NCI-H1417 (cell line): ENCODE measurements at places on chromosomes 12 and 14.

DNA sequence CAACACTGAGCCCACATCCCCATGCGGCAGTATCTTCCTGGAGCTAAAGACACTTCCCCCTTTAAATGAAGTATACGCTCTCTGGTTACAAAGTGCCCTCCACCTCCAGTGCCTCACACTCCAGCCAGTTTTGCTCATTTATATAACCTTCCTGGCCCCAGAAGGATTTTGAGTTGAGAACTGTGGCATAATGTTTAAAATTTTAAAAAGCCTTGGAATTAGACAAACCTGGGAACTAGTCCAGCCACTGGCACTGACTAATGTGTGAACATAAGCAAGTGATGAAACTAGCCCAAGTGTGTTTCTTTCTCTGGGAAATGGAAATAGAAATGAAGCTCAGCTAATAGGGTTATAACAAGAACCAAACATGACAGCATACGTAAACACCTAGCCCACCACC is 723.7 kb upstream of the USP15 start:
- no peak for DNase-seq

DNA sequence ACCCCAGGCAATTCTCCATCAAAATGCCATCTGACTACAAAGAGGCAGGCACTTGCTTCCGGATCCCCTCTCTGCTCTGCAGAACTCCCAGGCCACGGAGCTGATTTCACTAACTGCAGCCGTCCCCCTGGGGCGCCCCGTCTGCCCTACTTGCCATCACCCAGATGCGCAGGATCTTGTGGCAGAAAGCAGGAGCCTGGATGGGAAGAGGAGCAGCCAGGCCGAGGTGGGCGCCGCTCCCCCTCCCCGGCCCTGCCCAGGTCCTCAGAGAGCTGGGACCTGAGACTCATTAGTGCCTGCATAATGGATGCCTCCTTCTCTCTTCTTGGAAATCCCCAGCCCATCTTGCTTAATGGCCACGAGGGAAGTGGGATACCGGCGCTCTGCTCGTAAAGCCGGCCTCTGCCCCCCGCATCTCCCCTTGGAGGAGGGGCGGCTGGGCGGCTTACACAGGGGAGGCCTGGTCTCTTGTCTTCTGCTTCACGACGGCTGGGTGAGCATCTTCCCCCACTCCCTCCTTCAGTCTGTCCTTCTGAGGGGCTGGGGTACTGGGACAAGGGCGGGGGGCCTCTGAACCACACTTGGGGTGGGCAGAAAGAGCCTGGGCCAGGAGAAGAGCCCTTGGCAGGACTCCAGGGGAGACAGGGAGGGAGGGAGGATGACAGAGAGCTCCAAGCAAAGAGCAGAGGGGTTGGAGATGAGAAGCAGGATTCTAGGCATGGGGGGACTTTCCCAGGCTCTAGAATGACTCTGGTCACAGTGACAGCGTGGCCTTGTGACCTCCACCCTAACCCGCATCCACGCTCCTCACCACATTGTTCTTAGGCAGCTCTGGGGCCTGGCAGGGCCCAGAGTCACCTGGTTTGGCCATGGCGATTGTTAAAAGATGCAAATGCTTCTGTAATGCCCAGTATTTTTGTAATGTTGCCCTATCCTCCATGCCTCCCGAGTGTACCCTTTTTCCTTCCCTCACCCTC is 19.4 kb upstream of the EML1 start:
- no peak for DNase-seq

DNA sequence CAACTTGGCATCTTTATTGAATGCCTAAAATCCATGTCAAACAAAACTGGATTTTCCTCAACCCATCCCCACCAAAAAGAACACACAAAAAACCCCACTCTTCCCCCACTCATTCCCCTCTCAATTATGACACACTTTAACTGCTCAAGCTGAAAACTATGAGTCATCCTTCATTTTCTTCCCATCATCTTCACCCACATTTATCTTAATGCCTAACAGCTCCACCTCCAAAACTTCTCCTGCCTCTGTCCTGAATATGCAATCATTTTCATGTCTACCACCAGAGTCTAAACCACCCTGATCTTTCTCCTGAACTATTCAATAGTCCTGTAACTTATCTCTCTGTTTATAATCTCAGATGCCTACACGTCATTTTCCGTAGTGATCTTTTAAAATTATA is 239.7 kb downstream of the BCAT1 start:
- no peak for DNase-seq

- no peak for DNase-seq
Observed at GRCh38 chr14:23360496-23360895, 4.5 kb downstream of the EFS start.

DNA sequence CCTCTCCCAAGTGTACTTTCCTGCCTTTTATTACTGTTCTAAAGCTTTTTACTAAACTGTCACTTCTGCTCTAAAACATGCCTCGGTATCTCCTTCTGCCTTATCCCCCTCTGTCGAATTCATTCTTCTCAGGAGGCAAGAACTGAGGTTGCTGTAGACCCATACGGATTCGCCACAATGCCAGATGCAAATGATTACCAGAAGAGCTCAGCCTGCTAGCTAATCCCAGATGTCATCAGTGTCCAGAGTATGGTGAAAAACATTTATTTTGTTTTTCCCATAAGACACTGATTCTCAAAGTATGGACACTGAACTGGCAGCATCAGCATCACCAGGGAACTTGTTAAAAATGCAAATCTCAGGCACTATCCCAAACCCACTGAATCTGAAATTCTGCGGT is 359.3 kb downstream of the TMTC2 start:
- DNase-seq, result no peak

DNA sequence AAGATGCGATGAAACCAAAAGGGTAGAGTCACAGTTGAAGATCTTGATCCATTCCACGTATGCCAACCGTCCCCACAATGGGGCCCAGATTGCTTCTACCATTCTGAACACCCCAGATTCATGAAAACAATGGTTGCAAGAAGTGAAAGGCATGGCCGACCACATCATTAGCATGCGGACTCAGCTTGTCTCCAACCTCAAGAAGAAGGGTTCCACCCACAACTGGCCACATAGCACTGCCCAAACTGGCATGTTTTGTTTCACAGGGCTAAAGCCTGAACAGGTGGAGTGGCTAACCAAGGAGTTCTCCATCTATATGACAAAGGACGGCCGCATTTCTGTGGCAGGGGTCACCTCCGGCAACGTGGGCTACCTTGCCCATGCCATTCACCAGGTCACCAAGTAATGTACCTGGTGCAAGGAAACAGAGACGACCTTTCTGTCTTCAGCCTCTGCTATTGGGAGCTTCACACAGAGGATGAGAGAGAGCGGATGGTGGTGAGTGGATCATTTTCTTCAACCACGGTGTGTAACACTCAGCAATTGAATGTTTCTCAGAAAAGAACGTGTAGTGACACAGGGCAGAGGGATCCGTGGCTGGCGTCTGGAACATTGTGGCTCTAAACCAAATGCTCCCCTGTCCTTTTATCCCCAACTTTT is 26.8 kb upstream of the CLEC2D start:
- DNase-seq, result no peak

GRCh38 chr12:28539691-28540323 is 349.6 kb downstream of the CCDC91 start:
- DNase-seq, result no peak

- DNase-seq, result no peak
Observed at GRCh38 chr14:61280092-61280525, 1.0 kb downstream of the TMEM30B start.

DNA sequence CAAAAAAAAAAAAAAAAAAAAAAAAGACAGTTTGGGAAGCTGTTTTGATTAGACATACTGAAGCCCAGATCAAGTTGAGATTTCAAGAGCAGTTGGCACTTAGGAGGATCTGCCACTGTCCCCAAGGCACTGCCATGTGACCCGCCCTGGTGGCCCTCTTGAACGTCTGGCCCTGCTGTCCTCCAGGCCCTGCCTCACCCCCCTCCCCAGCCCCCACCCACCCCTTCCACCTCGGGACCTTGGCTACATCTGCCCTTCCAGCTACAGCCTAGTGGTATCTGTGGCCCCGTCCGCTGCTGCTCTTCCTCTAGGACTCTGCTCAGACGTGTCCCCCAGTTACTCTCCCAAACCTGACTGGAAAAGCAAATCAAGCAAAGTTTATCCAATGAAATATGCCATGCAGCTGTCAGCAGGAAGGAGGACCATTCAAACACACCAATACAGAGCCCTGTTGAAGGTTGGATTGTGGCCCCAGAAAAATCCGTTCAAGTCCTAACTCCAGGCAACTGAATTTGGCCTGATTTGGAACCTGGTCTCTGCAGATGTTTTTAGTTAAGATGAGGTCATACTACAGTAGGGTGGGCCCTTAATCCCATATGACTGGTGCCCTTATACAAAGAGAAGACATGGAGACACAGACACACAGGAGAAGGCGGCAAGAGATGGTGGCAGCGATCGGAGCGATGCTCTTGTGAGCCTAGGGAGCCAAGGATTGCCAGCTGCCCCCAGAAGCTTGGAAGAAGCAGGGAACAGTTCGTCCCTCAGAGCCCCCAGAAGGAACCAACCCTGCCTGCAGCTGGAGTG is 17.7 kb downstream of the SLC25A29 start:
- no peak for DNase-seq

DNA sequence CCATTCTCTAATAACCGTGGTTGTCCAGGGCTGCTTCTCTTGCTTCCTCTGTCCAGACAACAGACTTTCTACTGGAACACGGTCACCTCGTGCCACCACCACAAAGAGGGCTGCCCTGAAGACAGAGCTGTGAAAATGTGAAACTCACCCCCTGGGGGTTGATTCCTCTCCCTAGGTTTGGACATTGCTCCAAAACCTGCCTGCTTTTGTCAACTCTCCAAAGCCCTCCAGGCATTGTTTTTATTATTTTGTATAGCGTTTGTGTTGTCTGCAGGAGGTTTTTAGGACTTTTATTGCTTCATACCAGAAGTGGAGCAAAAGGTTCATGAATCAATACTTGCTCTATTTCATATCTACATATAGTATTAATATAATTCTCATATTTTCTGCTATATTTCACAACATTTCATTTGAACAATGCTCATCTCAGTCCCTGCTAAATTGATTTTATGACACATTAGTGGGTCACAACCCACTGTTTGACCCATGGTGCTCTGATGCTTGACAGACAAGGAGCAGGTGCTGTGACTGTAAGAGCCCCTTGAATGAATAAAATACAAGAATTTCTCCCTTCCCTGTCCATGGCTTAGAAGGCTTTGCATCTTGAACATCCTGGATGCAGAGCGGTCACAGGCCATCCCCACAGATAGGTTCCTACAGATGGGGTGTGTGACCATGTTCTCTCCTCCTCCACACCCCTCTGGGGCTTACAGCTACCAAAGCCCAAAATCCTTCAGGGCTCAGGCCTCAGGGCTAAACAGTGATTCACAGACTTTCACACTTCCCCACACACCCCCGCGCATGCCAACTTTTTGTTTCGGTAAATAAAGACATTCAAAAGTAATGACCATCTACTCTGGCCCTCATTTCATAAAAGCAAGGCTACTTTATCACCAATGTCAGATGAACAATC is 20.6 kb upstream of the EML1 start:
- no peak for DNase-seq

DNA sequence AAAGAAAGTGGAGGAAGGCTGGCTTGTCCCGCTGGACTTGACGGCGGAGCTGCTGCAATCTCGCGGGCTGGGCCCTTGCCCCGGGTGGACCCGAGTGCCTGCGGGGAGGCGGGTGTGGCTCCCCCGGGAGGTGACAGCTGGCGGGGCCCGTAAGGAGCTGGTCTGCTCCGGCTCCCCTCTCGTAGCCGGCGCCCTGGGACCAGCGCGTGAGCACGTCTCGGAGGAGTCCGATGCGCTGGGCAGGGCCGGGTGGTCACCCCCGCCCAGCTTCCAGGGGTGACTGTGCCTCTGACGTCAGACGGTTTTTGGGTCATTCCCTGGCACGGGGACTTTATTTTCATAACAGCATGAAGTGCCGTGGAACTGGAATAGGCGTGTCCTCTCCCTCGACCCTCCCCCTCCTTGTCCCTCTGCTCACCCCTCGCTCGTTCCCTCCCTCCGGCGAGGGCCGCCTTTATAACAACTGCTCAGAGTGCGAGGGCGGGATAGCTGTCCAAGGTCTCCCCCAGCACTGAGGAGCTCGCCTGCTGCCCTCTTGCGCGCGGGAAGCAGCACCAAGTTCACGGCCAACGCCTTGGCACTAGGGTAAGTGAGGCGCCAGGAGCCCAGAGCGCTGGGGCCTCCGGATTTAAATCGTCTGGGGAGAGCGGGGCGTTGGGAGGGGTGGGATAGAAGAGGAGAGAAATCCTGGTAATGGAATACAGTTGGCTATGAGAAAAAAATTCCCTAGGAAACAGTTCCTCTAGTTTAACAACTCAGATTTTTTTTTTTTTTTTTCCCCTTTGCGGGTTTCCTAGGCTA is at the start of gene GPRC5A:
Gene GPRC5A (plus strand): TSS at position 483 of the 801 bp plus-strand sequence. CDS start 16,688 bp downstream, outside the sequence.
- DNase-seq, result peak; percentile 57

GRCh38 chr12:1643905-1644533 is 15.0 kb downstream of the WNT5B start:
- DNase-seq, result peak; percentile 60

- no peak for DNase-seq
Observed at GRCh38 chr12:94261119-94261518, 112.7 kb downstream of the PLXNC1 start.

GRCh38 chr12:58359084-58359483 is 417.7 kb downstream of the ATP23 start:
- no peak for DNase-seq

DNA sequence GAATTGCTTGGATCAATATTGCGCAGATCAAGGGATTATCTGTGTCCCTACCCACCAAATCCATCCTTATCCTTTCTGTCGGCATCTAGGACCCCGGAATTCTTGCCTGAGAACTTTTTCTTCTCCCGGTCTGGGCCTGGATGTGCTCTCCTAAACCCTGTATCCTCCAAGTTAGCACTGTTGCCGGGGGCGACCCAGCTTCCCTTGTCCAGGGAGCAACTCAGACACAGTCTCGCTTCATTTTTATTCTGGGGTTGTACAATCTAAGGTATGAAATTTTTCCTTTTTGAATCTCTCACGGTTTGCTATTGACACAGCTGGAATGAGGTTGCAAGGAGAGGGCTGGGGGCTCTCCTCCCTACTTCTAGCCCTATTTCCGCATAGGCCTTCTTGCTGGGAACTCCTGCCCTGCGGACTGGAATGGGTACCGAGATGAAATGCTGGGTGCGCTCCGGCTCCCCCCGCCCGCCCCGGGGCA is 403 bp upstream of the PNP start:
- no peak for DNase-seq

DNA sequence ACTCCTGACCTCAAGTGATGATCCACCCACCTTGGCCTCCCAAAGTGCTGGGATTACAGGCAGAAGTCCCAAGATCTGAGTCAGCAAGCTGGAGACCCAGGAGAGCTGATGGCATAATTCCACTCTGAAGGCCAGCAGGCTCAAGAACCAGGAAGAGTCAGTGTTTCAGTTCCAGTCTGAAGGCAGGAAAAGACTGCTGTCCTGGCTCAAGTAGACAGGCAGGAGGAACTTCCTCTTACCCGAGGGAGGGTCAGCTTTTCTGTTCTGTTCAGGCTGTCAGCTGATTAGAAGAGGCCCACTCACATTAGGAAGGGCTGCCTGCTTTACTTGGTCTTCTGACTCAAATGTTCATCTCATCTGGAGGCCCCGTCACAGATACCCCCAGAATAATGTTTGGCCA is 206.0 kb upstream of the MYL2 start:
- no peak for DNase-seq

- no peak for DNase-seq
Observed at GRCh38 chr14:103246070-103246469, 88.0 kb upstream of the EIF5 start.

GRCh38 chr12:51847643-51848325 is 734 bp downstream of the FIGNL2 start:
- peak; percentile 53 for DNase-seq

- no peak for DNase-seq
Observed at GRCh38 chr12:6338955-6339354, 2.9 kb downstream of the TNFRSF1A start.

- DNase-seq, result no peak
Observed at GRCh38 chr12:34126239-34126641, 103.9 kb downstream of the ALG10 start.

GRCh38 chr12:92362785-92363184 is 217.1 kb upstream of the BTG1 start:
- no peak for DNase-seq
